ENCODE measurements at places on chromosomes 12 and 14. TPM values are rescaled to one million over a fixed set of nuclear protein-coding genes. Genes with fewer than 3 reads are reported as not detected.

DNA sequence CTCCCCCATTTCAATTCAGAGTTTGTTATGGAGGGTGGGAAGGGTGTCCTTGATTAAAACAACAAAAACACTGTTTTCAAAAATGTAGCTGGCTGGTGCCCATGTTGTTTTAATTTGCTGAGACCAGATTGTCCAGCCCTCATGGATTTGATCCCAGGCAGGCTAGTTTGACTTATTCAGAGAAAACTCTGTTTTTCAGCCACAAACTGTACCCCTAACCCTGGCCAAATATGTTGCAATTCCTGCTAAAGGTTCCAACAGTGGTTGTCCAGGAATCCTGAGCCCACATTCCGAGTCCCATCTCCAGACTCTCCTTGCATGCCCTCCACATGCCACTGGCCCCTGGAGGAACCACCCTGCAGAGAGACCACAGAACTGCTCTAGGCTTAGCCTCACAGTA is 36.0 kb downstream of the MAP1LC3B2 start:
- DNase-seq, result no peak

DNA sequence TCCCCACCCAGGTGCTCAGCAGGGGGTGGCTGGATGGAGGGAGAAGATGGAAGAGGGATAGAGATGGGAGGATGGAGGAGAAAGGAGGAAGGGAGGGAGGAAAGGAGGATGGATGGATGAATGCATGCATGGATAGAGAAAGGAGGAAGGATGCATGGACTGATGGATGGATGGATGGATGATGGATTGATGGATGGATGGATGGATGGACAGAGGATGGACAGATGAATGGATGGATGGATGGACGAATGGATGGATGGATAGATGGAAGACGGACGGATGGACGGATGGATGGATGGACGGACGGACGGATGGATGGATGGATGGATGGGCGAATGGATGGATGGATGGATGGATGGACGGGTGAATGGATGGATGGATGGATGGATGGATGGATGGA is 64.1 kb downstream of the NCOR2 start:
- DNase-seq, result no peak

DNA sequence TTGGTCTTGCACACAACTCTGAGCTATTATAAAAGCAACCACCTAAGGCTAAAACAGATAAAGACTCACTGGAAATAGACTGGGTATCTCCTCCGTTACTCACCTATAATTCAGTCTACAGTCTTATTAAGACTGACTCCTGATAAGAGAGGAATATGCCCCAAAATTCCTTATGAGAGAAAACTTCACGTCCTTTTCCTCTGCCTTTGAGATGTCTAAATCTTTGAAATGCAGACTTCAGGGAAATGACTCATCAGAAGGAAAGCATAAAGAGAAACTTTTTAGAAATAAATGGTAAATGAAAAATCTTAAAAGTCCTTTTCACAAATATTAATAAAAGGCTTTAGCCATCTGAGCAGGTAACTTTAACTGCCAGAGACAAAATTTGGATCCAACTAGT is 187.5 kb upstream of the RTL1 start:
- no peak for DNase-seq

- no peak for DNase-seq
Observed at GRCh38 chr12:2273288-2273687, 220.5 kb downstream of the CACNA1C start.

The THTPA gene
- total RNA-seq, result 5.7 TPM

The RIMKLB gene
- total RNA-seq, result 46.6 TPM

The GPR162 gene
- 0.20 TPM for total RNA-seq

The SLC8A3 gene
- total RNA-seq, result 0.60 TPM

GRCh38 chr12:80269803-80270552 is 170.6 kb downstream of the OTOGL start:
- peak; percentile 73 for DNase-seq

The MUCL1 gene
- total RNA-seq, result not detected

- DNase-seq, result peak; percentile 45
Observed at GRCh38 chr12:117189725-117190209, 503 bp downstream of the FBXO21 start.

- no peak for DNase-seq
Observed at GRCh38 chr12:42056130-42056529, 88.5 kb downstream of the GXYLT1 start.

All from lung microvascular endothelial cell (primary cell).